Right ventricle myocardium inferior (tissue), 1 donor: ENCODE measurements at places on chromosomes 5 and 9. TPM values are rescaled to one million over a fixed set of nuclear protein-coding genes. Genes with fewer than 3 reads are reported as not detected.

Gene CDX1
- not detected for total RNA-seq

Gene ENHO
- total RNA-seq, result 0.51 TPM

Gene RNF180
- total RNA-seq, result 11.0 TPM

Gene PBX3
- total RNA-seq, result 49.4 TPM

Gene IQGAP2
- 4.9 TPM for total RNA-seq

Gene SPATA31D4
- not detected for total RNA-seq

Gene COL15A1
- total RNA-seq, result 58.3 TPM

Gene C5orf52
- not detected for total RNA-seq

Gene HRCT1
- 8.1 TPM for total RNA-seq

Gene C5orf58
- not detected for total RNA-seq

Gene RAD50
- total RNA-seq, result 31.4 TPM

Gene POU5F2
- 0.32 TPM for total RNA-seq

DNA sequence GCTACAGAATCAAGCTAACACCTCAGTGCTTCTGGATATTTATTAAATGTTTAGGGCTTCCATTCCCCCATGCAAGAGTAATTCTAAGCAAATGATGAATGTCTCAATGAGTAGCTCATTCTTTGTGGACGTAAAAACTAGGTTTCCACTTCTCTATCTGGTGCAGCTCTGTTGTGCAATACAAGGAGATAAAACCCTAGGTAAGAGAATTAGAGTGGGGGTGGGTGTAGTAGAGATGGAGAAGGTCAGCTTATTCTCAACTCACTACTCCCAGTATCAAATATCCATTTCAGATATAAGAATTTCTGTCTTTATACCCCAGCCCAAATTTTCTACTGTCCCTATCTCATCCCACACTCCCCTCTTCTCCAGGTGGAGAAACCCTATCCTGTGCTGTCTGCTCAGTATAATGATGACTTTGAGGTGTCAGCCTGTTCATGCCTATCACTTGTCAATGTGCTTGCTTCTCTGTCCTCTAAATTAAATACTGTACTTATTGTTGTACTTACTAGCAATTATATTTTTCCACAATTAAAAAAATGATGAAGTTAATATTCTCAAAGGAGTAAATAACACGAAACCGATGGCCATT is 4.3 kb upstream of the FYB1 start:
- no peak for DNase-seq

GRCh38 chr5:77073667-77074066 is 13.4 kb downstream of the ZBED3 start:
- DNase-seq, result no peak

- DNase-seq, result no peak
Measured at GRCh38 chr5:103943230-103943629, 380.6 kb upstream of the NUDT12 start.

DNA sequence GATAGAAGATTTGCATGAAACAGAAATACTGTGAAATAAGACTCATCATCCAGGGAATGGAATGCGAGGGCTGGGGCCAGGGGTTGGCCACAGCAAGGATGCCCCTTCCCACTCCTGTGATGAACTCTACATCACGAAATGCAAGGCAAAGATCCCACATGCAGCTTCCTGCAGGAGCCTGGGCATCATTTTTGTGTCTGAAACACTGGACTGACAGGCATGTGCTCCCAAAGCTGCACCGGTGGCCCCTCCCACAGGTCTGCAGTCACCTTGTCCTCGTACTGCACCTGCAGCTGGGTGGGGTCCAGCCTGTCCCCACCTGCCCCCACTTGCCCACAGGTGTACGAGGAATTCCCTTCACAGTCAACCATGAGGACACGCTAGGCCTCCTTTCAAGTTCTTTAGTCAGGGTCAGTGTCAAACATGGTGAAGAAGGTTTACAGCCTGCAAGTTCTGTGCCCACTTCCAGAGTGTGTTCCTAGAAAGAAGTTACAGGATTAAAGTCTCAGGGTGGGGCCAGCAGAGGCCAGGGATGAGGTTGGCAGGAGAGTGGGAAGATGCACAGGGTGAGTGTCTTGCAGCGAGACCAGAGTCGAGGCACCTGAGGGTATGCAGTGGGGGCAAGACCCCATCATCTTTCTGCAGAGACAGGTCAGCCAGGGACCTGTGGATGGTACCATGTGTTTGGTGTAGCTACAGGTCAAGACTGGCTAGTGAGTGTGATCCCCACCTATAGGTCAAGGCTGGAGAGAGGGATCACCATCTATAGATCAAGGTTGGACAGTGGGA is 155.0 kb upstream of the IRX2 start:
- no peak for DNase-seq

DNA sequence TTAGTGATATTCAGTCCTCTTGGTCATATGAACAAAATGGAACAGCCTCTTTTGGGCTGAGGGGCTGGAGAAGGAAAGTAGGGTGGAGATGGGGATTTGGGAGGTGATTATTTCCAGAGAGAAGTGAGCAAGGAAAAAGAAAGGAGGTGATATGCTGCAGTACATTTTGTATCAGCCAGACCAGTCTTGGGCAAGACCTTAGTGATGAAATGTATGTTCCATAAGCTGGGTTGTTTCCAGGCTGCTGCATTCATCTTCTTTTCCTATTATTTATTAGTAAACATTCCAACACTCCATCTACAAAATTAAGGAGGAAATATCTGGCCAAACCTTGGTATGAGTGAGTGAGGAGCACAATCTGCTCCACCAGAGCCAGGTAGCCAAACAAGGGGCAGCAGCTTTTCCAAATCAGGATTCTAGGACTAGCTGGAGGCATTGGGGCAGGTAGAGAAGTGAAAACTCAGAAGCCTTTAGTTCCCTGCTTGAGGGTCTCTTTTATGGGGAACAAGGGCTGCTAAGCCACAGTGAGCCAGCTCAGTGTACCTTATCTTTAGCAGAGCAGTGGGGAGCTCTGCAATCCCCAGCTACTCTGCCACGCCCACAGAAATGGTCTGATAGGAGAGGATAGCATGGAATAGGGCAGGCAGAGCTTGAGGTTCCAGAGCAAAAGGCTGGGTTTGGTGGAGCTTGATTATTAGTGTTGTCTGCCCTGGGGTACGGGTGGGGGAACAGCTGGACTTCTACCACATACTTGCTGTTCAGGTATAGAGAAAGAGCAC is 19.5 kb downstream of the RAD1 start:
- DNase-seq, result no peak

DNA sequence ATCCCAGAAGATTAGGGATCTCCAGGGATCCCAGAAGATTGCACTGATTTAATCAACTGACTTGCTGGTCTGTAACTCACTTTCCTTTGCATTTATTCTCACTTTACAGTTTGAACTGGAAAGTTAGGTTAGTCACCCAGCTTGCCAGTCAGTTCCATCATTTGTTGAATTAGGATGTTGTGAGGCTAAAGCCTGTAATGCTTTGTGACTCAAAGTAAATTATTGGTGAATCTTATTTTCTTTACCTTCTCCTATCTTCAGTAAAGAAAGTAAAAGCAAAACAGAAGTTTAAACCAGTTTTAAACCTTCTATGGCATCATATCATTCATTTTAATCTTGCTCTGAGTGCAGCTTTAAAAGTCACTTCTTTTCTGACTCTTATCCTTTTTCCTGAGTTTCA is 85.8 kb downstream of the SLC44A1 start:
- DNase-seq, result no peak

GRCh38 chr9:119052339-119053030 is 316.8 kb downstream of the BRINP1 start:
- DNase-seq, result no peak

GRCh38 chr9:136407911-136408310 is 2.5 kb downstream of the ENTR1 start:
- no peak for DNase-seq

DNA sequence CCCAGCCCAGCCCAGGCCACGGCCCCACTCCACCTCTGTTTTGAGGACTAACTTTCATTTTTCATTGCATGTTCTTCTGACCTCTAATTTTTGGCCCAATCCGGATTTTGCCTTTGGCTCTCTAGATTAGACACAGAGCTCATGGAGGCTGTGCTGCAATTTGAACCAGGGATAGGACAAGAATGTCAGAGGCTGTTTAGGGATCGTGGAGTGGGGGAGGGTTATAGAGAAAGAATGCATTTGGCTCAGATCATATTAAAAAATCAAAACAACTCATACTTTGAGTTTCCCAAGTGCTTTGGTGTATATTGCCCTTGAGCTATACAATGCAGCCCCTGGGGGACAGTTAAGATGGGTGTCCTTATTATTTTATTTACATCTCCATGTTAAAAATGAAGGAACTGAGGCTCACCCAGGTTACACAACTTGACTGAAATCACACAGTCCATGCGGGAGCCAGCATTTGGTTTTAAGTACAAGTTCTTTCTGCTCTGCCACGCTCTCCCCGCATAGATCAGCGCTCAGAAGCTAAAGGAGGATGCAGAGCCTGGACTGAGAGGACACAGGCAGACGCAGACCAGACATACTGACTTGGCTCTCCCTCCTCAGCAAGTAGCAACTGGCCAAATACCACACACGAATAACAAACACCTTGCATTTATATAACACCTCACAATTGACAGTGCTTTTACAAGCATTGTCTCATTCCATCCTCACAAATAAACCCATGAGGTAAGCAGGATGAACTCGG is 126.4 kb upstream of the RAI14 start:
- no peak for DNase-seq
